ENCODE measurements at places on chromosomes 7 and 10.
A peak's percentile ranks its signal among the peaks of the same experiment; 100 is the strongest.

GRCh38 chr10:4141471-4141870 is 356.5 kb upstream of the KLF6 start:
- DNase-seq, result no peak

DNA sequence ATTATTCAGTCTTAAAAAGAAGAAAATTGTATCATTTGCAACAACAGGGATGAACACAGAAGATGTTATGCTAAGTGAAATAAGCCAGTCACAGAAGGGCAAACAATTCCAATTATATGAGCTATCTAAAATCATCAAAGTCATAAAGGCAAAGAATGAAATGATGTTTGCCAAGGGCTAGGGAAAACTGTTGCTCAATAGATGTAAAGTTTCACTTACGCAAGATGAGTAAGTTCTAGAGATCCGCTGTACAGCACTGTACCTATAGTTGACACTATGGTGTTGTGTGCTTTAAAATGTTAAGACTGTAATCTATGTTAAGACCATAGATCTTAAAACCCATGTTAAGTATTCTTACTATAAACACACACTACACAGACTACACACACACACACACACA is 904.6 kb upstream of the LRRN3 start:
- no peak for DNase-seq

DNA sequence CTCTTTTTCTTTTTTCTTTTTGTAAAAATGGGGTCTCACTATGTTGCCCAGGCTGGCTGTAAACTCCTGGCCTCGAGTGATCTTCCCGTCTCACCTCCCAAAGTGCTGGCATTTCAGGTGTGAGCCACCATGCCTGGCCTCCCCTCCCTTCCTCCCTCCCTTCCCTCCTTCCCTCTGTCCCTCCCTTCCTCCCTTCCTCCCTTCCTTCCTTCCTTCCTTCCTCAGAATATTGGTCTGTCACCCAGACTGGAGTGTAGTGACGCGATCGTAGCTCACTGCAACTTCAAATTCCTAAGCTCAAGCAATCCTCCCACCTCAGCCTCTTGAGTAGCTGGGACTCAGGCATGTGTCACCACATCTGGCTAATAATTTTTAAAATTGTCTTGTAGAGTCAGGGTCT is 8.4 kb downstream of the AGAP3 start:
- no peak for DNase-seq

GRCh38 chr10:78471723-78472550 is 438.3 kb downstream of the RPS24 start:
- DNase-seq, result no peak

DNA sequence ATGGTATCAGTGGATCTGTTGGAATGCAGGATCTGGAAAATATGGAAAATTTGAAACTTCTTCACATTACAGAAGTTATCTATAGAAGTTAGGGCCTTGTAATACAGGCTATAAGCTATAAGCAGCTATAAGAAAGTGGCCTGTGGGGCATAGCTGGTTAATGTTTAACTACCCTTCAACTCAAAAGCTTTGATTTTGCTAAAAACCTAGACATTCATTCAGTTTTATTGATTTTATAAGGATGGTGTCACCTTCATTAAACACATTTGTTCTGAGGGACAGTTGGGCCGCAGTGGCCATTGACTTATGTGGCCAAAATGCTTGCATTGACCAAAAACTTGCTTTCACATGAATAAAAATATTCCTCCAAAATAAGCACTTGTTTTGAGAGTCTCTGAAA is 13.1 kb upstream of the AKR1C3 start:
- no peak for DNase-seq

DNA sequence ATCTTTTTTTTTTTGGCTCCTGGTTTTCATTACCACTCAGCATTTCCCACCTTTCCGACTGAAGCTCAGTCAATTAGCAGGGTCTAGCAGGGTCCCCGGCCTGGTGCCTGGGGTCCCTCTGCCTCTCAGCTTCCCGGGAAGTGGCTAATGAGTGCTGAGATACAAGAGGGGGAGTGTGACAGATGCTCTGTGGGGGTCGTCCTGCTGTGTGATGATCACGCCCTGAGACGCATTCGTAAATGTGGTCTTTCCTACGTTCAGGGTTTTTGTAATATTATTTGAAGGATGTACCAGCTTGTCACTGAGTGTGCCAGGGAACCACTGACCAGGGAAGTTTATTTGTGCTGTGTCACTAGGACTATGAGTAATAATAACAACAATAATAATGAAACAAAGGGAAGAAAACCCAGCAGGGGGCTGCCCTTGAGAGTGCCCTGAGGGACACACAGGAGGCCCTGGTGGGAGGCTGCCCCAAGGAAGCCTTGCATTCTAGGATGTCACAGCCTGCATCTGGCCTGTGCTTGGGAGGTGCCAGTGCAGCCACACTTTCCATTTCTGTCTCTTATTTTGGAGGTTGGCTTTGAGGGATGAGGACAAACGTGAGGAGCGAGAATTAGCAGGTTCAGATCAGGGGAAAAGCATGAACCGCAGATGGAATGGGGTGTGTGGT is 337.8 kb downstream of the ADARB2 start:
- DNase-seq, result no peak

DNA sequence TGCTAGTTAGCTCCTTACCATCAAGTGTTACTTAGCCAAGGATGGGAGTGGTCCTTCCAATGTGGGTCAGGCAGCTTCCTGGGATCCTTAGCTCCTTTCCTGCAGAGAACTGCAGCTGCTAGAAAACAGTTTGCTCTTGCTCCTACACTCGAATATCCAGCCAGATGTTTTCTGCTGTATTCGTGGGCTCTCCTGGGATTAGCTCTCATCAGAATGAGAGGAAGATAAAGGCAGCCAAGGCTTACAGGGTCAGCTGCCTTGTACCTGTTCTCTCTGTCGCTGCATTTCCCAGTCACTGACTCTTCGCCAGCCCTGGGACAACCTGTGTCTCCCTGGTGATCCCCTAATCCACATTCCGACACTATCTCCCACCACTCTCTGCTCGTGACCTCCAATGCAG is 29.0 kb downstream of the NEUROD6 start:
- no peak for DNase-seq

- DNase-seq, result no peak
Observed at GRCh38 chr10:27663621-27664020, 82.0 kb downstream of the MKX start.

- no peak for DNase-seq
Observed at GRCh38 chr7:130145424-130146100, 59.6 kb downstream of the TMEM209 start.

DNA sequence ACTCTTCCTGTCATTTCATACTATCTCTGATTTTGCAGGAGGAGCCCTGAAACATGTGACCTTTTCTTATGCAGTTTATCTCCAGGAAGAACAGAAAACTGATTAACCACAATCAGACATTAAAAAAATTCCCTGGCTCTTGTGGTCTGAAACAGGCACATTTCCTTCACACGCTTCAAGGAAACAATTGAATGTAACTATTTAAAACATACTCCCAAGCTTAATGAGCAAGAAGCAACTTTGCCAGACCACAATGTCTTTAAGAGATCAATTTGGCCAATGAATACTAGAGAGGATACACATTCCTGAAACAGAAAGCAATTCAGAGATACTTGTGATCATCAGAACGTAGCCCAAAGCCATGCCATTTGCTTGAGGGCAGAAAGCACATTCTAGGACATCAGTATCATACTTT is 65.8 kb downstream of the PIP4K2A start:
- DNase-seq, result peak; percentile 99

GRCh38 chr7:5695727-5696345 is 85.6 kb downstream of the RNF216 start:
- no peak for DNase-seq

GRCh38 chr10:89952751-89953150 is 251.4 kb downstream of the KIF20B start:
- no peak for DNase-seq

GRCh38 chr10:5976512-5977470 is 552 bp downstream of the IL15RA start:
- DNase-seq, result peak; percentile 10

DNA sequence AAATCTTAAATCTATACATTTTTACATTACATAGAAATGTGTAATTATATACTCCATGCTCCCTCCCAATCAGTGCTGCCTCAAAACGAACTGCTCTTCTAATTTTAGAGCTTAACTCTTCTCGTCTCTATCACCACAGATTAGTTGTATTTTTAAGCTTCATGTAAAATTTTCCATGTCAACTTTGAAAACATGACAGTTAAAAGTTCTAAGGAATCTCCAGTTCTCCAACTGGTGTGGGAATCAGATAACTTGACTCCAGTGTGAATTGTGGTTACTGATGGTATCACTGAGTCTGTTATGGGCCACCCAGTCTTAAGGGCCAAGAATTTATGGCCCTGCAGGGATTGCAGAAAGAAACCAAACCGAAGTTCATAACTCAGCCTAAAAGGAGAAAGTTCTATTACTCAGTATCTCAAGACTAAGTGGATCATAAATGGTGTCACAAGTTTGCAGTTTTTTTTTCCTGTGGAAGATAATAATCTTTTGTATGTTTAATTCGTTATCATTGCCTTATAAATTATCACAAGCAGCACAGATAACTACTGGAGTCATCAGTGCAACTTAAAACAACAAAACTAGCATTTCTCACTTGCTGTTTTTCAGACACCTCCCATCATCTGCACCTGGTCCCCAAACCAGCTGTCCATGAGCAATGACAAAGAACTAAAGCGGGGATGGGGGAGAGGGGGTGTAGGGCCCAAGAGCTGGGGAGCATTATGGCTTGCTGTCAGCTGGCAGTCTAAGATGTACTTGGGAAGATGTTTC is 31.5 kb upstream of the KMT2E start:
- DNase-seq, result peak; percentile 89

- no peak for DNase-seq
Observed at GRCh38 chr10:92404612-92405418, 113.8 kb downstream of the MARCHF5 start.

DNA sequence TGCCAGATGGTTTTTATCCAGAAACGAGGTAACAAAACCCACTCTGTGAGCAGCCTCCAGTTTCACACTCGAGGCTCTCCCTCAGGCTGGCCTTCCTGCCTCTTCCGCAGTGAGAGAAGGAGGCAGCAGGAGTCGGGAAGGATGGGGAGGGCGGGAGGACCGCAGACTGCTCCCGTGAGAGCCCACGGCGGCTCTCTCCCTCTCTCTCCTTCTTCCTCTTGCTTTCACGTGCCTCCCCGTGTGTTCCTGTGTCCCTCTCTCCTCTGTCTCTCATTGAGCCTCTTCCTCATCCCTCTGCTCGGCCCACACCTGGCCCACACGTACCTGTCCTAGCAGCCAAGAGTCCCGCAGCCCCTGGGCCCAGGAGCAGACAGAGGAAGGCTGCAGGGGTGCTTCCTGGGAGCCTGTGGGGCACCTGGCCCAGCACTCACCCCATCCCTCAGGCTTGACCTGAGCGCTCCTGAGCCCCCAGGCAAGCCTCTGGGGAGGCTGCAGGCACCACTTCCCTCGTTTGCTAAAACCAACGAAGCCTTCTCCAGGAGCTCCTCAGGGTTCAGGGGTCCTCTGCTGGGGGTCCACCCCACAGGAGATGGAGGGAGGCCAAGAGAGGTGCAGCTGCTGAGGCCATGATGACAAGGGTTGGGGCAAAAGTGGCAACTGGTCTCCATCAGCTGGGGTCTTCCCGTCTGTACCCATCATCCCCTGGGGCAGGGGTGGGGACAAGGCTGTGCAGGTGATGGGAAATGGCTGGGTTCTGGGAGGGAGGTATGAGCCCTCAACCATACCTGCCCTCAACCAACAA is 13.6 kb downstream of the SPOCK2 start:
- DNase-seq, result no peak

DNA sequence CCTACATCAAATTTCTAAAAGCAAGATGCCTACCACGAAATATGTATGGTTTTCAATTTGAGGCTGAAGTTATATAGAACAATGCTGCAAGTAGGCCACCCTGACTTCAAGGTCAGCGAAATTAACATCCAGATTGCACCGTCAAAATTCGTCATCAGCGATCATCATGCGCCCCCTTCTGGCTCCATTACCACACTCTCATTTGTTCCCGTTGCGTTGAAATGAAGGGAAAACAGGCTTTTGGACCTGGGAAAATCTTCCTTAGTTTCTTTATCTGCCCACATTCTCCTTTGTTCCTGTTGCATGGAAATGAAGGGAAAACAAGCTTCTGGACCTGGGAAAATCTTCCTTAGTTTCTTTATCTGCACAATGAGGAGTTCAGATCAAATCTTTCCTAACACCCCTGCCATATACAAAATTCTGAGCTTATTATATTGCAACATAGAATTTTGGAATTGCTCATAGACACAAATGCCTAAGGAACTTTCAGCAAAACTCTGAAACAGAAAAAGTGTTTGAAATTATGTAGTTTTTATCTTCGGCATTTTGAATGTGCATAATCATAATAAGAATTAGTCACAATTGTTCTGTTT is 98.2 kb upstream of the PRKCQ start:
- peak; percentile 23 for DNase-seq

- no peak for DNase-seq
Observed at GRCh38 chr10:110841767-110842267, 29.9 kb upstream of the PDCD4 start.

DNA sequence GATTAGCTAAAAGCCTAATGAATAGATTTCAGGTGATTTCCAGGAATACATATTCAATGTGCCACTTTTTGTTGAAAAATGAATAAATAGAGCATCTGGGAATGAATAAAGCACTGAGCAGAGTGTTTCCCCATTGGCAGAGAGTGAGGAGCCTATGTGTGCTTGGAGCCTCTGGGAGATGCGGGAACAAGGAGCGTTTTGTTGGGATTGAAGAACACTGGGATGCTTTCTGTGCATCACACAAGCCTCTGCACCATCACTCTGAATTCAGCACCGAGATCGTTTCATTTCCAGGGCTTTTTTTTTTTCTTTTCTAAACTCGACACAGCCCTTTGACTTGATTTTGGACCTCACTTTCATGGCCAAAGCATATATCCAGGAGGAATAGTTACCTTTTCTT is 111.4 kb downstream of the BAMBI start:
- DNase-seq, result peak; percentile 62

DNA sequence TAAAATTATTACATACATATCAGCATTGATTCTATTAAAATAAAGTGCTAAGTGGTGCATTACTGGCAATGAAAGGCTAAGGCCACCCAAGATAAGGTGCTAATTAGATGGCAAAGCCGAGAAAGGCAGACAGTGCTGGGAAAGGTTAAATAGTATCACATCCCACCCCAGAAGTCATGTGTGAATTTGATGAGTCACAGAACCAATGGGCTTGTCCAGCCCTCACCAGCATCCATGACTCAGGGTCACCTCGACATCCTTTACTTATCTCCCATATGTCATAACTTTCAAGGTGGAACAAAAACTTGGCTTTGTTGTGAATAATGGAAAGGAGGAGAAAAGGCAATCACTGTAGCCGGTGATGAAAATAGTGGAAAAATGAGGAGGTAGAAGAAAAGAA is 459.1 kb downstream of the PLXNA4 start:
- DNase-seq, result no peak

- DNase-seq, result no peak
Observed at GRCh38 chr7:126838194-126838593, 414.5 kb downstream of the GRM8 start.

All from foreskin melanocyte (primary cell).